ENCODE measurements at places on chromosomes 11 and 22.

GRCh38 chr11:115769891-115770290 is 265.7 kb upstream of the CADM1 start:
- no peak for DNase-seq

- no peak for DNase-seq
Measured at GRCh38 chr11:64572143-64572542, 18.9 kb upstream of the SLC22A12 start.

- DNase-seq, result no peak
Measured at GRCh38 chr11:35888961-35889360, 54.9 kb upstream of the LDLRAD3 start.

DNA sequence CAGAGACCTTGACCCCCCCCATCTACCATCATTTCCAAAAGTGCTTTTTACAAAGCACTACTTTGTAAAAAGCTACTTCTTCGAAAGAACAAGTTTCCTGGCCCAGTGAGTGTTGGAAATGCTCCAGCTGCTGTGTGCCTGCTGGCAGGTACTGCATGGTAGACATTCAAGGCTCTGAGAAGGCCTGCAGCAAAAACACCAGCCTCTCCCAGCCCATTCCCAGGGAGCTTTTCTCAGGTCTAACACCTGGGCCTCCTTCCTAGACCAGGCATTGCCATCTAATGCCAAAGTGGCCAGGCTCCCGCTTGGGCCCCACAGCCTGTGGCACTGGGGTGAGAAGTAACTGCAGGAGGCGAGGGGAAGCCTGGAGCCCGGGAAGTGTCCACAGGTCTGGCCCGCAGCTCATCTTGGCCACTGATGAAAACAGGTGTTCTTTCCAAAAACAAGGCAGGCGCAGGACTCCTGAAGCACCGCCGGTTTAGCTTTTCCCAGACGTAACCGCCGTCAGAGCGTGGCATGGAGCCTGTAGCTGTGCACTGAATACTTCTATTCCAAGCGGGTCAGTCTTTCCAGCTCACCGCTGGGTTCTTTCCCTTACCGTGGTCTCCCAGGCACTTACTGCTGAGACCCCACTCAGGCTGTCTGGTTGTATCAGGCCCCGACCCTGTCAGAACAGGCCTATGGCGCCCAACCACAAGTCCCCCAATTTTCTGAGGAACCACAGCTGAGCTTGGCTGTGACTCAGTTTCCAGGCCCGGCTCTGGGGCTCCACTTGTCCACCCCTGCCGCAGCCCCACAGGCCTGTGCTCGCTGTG is 1.2 kb upstream of the TCIRG1 start:
- no peak for DNase-seq

- DNase-seq, result no peak
Measured at GRCh38 chr11:1473786-1474185, 12.8 kb downstream of the MOB2 start.
